H7 (cell line): ENCODE measurements at places on chromosomes 16 and 17. TPM values are rescaled to one million over a fixed set of nuclear protein-coding genes. Genes with fewer than 3 reads are reported as not detected.
A peak's percentile ranks its signal among the peaks of the same experiment; 100 is the strongest.

- DNase-seq = peak; percentile 99
These were observed at the start of gene KIF19 for GRCh38 chr17:74325743-74326379. Gene KIF19 (plus strand): TSS chr17:74326226. CDS start chr17:74326350, 124 bp downstream.

DNA sequence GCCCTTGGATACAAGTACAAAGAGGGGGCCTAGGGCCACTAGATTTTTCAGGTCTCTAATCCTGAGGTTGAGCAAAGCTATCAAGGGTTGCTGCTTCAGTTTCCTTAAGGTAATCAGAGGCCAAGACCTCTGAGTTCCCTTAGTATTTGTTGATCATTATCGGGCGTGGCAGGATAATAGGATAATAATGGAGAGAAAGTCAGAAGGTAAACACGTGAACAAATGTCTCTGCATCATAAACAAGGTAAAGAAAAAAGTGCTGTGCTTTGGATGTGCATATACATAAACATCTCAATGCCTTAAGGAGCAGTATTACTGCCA, 41.5 kb upstream of the YPEL2 start:
- DNase-seq = no peak

GRCh38 chr17:34383216-34383615, 20.2 kb upstream of the CCL1 start:
- no peak for DNase-seq

GRCh38 chr17:79136596-79136995, 62.0 kb downstream of the ENGASE start:
- DNase-seq = peak; percentile 60

DNA sequence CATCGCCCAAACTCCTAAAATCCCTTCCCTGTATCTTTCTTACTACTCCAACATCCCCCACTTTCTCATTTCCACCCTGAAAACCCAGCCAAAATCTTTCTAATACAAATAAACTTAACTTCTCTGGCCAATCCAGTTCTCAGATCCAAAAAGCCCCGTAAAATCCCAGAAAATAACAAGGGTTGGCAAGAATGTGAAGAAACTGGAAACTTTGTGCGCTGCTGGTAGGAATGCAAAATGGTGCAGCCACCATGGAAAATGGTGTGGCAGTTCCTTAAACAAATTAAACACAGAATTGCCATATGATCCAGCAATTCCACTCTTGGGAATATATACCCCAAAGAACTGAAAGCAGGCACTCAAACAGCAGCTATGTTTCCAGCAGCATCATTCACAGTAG, 24.1 kb downstream of the LRRC75A start:
- no peak for DNase-seq

GRCh38 chr17:44066204-44066930, at the start of gene LSM12:
Gene LSM12 (minus strand): TSS chr17:44066671. CDS start chr17:44066587, 84 bp downstream.
- peak; percentile 98 for DNase-seq

GRCh38 chr17:39787041-39787440, 49.3 kb downstream of the GRB7 start:
- no peak for DNase-seq

GRCh38 chr17:10598621-10599020, 49.2 kb upstream of the MYH2 start:
- no peak for DNase-seq

- DNase-seq = peak; percentile 44
These were observed 11.2 kb downstream of the PIK3R5 start for GRCh38 chr17:8954339-8954738.

DNA sequence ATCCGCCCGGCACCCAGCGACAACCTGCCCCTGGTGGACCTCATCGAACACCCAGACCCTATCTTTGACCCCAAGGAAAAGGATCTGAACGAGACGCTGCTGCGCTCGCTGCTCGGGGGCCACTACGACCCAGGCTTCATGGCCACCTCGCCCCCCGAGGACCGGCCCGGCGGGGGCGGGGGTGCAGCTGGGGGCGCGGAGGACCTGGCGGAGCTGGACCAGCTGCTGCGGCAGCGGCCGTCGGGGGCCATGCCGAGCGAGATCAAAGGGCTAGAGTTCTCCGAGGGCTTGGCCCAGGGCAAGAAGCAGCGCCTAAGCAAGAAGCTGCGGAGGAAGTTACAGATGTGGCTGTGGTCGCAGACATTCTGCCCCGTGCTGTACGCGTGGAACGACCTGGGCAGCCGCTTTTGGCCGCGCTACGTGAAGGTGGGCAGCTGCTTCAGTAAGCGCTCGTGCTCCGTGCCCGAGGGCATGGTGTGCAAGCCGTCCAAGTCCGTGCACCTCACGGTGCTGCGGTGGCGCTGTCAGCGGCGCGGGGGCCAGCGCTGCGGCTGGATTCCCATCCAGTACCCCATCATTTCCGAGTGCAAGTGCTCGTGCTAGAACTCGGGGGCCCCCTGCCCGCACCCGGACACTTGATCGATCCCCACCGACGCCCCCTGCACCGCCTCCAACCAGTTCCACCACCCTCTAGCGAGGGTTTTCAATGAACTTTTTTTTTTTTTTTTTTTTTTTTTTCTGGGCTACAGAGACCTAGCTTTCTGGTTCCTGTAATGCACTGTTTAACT, 1.0 kb downstream of the NOG start:
- peak; percentile 77 for DNase-seq

DNA sequence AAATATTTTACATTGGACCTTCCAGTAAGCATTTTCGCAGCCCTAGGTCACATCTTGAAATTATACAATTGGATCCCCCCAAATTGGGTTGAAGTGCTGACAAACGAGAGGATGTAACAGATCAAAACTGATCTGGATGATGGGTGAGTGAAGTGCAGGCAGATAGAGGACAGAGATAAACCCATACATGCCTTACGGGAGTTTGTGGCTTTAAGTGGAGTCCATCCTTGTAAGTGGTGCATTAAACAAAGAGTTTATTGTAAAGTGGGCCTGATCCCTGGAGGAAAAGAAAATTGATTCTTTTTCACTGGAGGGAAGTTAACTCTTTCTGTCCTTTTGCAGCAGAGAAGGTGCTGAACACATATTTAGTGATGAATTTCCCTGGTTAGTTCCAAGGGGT, 39.0 kb upstream of the KCNJ2 start:
- no peak for DNase-seq

MPV17L gene
- 1.5 and 1.7 TPM in 2 replicates for total RNA-seq
